H9 (cell line): ENCODE measurements at places on chromosomes 5 and 9. TPM values are rescaled to one million over a fixed set of nuclear protein-coding genes. Genes with fewer than 3 reads are reported as not detected.

Gene DOCK8
- 1.4 and 2.3 TPM in 2 replicates for total RNA-seq

Gene PCDHGA7
- 0.83 and 0.88 TPM in 2 replicates for total RNA-seq

Gene ORM2
- 1.2 and 1.4 TPM in 2 replicates for total RNA-seq

Gene FGF1
- 3.2 and 4.6 TPM in 2 replicates for total RNA-seq

Gene SELENOP
- 6.9 and 8.5 TPM in 2 replicates for total RNA-seq

Gene LEAP2
- total RNA-seq = 1.0 and 1.4 TPM in 2 replicates

Gene ADGRD2
- total RNA-seq = 1.2 and 1.5 TPM in 2 replicates

Gene NR4A3
- 0.20 and 0.24 TPM in 2 replicates for total RNA-seq

Gene CATSPER3
- 0.31 and 0.50 TPM in 2 replicates for total RNA-seq

Gene SHB
- 13.8 and 14.6 TPM in 2 replicates for total RNA-seq

Gene MTMR12
- total RNA-seq = 39.3 and 39.4 TPM in 2 replicates

Gene ANKRD34B
- 0.70 and 0.72 TPM in 2 replicates for total RNA-seq

Gene THBS4
- 18.6 and 19.0 TPM in 2 replicates for total RNA-seq
